Fibroblast of skin of right biceps (primary cell): ENCODE measurements at places on chromosomes 13 and 19.

DNA sequence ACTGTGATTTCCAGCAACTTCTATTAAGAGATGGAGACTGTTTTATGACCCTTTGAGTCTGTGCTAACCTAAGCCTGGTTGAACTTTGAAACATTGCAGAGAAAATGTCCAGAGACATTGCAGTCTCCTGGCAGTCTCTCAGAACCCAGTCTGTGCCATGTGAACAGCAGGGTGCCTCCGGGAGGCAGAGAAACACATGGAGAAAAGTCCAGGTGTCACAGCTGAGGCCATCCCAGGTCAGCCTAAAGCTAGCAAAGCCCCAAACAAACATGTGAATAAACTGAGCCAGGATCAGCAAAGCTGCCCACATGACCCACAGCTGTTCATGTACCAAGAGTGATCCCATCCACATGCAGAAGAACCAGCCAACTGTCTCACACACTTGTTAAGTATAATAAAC, 7.8 kb downstream of the CYP4F11 start:
- DNase-seq, result no peak

DNA sequence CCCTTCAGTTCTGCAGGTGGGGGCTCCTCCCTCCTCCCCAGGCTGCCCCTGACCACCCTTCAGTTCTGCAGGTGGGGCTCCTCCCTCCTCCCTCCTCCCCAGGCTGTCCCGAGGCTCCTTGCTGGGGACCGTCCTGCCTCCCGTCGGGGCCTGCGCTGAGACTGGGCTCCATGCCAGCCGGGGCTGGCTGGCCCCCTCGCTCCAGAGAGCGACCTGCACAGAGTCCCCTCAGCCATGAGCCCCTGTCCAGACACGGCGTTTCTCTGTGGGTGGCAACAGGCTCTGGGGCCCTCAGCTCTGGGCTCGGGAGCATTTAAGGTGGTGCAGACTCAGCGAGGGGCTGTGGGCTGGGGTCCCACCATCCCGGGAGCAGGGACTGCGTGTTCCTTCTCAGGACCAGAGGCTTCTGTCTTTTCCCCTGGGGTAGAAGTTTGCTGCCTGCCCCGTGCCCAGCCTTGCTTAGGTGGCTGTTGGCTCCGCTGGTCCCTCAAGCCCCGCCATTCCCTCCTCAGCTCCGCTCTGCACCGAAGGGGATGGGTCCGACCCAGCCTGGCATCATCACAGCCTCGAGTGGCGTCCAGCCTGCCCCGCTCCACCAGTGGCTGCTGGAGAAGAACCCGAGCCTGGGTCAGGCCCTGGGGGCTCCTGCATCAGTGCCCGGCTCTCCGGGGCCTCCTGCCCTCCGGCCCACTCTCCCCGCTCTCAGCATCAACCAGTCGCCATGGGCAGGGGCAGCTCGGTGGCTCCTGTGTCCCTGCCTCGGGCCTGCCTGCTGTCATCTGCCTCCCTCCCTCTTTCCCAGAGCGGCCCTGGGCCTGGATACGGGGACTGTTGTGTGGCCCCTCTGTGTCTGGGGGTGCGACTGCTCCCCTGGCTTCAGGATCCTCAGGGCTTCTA, 27.6 kb downstream of the CSNK1G2 start:
- DNase-seq, result no peak

DNA sequence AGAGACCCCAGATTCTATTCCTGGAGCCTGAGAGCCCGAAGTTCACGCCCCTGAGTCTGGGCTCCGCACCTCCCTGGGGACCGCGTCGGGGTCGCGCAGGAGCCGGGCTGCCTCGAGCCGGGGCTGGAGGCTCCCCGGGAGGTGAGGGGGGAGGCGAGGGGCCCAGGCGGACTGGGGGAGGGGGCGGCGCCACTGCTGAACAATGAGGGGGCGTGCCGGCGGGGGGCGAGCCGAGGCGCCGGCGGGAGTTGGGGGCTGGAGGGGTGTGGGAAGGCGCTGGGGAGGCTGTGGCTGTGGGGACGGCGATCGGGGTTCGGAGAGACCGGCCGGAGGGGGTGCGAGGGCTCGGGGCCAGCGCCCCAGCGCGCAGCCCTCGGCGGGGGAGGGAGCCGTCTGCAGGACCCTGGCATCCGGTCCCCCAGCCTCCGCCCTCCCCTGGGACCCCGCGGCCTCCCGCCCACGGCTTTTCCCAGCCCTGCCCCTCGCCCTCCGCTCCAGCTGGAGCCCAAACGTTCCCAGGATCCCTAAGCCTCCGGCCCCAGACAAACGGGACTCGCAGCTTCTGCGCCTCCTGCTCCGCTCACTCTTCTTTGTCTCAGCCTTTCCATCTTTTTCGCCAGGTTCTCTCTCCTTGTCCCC, 922 bp downstream of the PLEKHG2 start:
- DNase-seq, result peak; percentile 75

DNA sequence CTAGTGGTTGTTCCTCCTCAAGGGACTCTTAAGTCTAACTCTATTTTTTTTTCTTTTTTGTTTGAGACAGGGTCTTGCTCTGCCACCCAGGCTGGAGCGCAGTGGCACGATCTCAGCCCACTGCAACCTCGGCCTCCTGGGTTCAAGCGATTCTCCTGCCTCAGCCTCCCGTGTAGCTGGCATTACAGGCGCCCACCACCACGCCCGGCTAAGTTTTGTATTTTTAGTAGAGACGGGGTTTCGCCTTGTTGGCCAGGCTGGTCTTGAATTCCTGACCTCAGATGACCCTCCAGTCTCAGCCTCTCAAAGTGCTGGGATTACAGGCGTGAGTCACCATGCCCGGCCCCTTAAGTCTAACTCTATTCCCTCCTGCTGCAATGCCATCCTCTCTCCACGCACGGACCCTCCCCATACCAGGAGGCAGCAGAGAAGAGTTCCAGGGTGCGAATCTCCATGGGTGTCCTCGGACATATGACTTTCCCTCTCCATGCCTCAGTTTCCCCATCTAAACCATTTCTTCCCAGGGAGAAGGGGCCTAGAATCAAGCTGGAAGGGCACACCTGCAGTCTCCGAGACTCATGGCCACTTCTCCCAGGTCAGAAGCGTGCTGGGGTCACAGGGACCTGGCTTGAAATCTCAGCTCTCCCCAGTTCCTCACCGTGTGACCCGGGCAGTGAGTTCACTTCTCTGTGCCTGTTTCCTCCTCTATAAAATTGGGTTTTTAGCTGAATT, 6.0 kb upstream of the BCL3 start:
- DNase-seq, result no peak

DNA sequence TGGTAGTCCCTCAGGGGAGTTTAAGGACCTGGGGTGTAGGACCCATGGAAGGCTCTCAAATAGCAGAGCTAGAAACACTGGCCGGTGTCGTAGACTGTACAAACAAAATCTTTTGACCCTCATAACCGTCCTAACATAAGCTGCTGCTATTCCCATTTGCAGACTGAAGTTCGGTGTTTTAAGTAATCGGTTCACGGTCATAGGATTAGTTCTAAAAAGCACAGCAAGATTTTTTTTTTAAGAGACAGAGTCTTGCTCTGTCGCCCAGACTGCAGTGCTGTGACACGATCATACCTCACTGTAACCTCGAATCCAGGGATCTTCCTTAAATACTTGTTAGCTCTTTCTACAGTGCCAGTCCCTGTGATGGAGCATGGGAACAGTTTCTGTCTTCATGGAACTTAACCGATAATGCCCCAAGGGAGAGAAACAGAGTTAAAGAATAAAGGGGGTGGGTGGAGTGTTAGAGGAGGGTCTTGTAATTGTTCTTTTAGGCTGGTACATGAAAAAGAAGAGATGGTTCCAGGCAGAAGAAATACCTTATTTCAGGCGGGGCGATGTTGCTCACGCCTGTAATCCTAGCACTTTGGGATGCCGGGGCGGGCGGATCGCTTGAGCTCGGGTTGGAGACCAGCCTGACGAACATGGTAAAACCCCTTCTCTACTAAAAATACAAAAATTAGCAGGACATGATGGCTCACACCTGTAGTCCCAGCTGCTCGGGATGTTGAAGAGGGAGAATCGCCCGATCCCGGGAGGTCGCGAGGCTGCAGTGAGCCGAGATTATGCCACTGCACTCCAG, 475 bp upstream of the ZC3H4 start:
- DNase-seq, result no peak

DNA sequence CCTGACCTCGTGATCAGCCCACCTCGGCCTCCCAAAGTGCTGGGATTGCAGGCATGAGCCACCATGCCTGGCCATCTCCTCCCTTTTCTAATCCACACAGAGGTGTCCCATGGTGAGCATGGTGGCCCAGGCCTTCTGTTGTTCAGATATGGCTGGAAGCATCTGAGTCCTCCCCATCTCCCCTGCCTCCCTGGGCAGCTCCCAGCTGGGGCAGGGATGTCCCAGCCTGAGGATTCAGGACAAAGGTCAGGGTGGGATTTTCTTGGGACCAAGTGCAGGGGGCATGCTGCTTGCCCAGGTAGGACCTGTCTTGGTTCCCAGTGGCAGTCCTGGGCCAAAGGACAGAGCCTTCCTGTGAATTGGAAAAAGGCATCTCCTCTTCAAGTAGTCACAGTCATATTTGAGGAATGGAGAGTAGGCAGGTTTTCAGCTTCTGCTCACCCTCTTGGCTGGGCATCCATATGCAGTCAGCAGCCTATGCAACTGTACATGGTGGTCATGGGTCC, 10.8 kb downstream of the ADGRE2 start:
- DNase-seq, result no peak

GRCh38 chr19:39409208-39410016, 2.8 kb downstream of the ZFP36 start:
- peak; percentile 73 for DNase-seq

GRCh38 chr19:4997297-4997696, 28.4 kb downstream of the KDM4B start:
- no peak for DNase-seq
